ENCODE measurements at places on chromosomes 11 and 22.
A peak's percentile ranks its signal among the peaks of the same experiment; 100 is the strongest.

DNA sequence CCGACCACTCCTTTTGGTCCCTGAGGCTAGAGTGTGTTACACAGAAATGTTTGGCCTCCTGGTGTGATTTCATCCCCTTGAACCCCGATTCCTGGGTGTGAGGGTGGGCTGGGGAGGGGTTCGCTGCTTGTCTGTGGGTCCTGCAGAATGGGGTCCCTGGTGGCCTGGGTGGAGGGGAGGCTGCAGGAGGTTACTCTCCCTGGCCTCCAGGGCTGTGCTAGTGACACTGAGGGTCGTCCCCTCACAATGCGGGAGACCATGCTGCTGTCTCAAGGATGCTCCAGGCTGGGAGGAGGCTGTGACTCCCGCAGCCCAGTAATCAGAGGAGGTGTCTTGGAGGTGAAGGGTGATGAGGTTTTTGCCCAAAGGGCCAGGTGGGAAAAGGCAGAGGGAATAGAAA is 17.0 kb upstream of the OMP start:
- DNase-seq, result peak; percentile 14

- no peak for DNase-seq
Observed at GRCh38 chr22:18068381-18068988, 9.3 kb upstream of the PEX26 start.

DNA sequence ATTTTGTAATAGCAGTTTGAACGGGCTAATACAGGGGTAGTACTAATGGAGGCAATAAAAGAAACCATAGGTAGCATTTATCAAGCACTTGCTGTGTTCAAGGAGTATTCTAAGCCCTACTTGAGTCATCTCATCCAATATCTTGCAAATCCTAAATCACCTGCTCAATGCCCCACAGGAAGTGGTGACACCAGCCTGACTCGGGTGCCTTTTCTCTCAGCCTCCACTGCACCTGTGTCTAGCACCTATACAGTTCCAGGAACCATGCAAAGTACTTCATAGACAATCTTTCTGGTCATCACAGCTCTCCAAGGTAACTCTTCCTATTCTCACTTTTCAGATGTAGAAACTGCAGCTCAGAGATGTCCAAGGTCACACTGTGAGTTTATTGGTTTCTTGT is 98.0 kb downstream of the PRR5L start:
- peak; percentile 36 for DNase-seq

- no peak for DNase-seq
Observed at GRCh38 chr22:31140746-31141145, 438 bp upstream of the PLA2G3 start.

- peak; percentile 60 for DNase-seq
Observed at GRCh38 chr11:1863352-1864216, 10.7 kb downstream of the LSP1 start.
